ENCODE measurements at places on chromosomes 3 and 15.
A peak's percentile ranks its signal among the peaks of the same experiment; 100 is the strongest.

DNA sequence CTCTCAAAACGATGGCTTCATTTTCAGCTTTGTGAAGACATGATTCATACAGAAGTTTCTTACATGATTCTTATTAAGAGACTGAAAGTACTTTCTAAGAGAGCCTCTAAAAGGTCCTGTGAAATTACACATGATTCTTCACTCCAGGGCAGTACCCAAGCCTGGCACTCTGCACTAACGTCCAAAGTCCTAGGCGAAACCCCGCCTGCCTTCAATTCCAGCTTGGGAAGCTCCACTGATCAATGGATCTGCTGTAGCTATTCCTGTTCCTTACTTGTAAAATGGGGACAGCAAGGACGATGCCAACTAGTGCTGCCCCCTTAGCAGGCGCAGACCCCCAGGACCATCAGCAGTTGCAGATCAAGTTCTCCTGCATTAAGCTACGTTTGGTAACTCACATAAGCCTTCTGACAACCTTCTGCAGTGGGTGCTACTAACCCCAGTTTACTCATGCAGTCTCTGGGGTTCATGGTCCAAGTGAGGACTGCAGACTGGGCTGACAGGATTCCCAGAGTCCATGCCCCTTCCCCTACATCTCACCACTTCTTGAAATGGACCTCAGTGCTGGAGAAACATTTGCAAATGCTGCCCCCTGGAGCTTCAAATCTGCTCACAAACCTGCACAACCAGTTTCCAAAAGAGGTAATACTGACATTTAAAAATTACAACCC is 10.6 kb downstream of the CHCHD4 start:
- DNase-seq: no peak

DNA sequence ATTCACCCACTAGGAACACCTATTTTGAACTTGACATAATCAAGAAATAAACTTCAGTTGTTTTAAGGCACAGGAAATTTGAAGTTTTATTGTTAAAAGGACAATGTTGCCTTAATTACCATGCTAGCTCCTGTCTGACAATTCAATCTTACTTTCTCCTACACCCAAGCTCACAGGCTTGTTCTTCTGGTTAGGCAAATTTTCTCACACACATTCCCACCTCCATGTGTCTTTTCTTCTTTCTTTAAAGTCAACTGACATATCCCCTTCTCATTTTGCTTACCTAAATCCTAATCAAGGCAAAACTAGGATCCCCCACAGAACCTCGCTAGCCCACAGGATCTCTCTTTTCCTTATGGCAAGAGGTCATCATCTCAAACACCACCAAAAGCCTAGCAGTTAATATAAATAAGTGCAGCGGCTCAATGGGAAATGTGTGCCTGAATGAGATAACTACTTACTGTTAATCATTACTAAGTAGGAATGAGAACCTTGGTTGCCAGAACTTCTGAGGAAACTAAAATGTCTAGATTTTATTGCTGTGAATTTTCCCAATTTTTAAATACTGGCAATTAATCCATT is 189.3 kb downstream of the PLCH1 start:
- no peak for DNase-seq

DNA sequence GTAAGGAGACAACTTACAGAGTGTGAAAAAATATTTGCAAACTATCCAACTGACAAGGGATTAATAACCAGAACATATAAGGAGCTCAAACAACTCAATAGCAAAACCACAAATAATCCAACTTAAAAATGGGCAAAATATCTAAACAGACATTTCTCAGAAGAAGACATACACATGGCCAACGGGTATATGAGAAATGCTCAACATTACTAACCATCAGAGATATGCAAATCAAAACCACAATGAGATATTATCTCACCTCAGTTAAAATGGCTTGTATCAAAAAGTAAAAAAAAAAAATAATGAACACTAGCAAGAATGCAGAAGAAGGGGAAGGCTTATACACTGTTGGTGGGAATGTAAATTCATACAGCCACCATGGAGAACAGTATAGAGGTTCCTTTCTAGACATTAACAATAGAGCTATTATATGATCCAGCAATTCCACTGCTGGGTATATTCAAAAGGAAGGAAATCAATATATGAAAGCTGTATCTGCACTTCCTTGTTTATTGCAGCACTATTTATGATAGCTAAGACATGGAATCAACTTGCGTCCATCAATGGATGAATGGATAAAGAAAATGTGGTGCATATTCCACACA is 998.6 kb downstream of the NAALADL2 start:
- no peak for DNase-seq

DNA sequence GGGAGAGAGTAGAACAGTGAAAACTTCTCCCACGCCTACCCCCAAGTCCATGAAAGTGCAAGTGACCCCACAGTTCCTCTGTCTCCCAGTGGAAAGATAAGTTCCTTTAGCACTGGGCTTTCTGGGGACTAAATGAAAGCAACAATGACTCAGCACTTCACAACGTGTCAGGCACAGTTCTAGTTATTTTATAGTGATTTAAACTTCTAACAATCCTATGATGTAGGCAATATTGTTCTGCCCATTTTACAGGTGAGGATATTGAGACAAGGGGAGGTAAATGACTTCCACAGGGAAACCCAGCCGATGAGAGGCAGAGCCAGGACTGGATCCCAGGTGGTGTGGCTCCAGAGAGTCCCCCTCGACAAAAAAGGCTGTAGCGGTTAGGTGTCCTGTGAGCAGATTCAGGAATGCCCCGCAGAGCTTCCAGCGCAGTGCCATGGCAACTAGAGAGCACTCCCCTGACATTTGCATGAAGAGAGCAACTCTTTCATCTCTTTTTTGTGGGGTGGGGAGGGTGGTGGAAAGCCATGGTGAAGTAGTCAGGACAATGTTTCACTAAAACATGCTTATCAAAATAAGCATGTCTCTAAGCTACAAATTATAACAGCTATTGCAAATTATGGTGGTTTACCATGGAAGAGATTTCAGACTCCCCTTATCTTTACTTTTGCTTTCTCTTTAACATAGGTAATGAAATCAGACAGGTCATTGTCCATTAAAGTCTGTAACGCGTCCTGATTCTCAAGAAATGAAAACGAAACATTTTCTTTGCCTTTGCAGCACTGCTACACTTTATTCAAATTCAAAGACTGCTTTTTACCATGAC is 62.1 kb downstream of the NR2F2 start:
- DNase-seq: no peak

GRCh38 chr3:73474619-73475018 is 150.1 kb downstream of the PDZRN3 start:
- no peak for DNase-seq

DNA sequence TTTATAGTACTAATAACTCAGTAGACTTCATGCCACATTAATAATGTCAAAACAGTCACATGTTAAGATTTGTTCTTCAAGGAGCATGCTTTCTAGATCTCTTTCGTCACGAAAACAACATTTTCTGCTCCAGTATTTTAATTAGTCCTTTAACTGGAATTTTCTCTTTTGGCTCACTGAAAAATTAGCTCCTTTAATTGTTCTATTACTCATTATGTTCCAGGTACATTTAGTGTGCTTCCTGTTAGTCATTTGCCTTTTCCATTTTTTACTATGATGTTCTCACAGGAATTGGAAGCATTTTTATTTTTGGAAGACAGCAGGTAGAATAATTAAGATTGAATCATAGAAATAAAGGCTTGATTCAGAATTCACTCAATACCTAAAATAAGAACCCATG is 111.2 kb downstream of the SLC9A9 start:
- DNase-seq: no peak

- DNase-seq: no peak
These were observed 52.1 kb downstream of the DNAH1 start for GRCh38 chr3:52367891-52368880.

DNA sequence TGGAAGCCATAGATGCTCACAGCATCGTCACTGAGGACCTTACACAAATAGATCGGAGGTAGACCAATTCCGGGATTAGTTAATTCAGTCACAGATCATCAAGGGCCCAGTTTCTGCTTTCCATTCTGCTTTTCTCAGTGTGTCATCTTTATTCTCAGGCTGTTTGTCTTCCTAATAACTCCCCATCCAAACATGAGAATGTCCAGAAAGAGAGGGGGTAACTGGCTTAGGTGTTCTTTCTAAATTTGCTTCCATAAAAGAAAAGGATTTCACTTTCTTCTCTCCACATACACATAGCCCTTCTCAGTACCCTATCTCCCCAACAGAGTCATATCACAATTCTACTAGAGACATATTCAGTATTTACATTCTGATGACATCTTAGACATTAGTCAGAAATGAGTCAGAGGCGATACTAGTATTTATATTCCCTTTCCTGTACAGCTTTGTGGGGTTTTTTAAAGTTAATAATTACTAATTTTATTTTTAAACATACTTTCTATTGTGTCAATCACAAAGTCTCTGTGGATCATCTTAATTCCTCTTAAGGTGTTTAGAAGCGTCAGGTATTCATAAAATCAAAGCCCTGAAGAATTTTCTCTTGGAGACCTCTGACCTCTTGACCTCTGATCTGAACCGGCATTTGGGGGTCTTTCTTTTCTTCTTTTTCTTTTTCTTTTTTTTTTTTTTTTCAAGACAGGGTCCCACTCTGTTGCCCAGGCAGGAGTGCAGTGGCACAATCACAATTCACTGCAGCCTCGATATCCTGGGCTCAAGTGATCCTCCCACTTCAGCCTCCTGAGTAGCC is 24.3 kb upstream of the IL12A start:
- peak; percentile 77 for DNase-seq

DNA sequence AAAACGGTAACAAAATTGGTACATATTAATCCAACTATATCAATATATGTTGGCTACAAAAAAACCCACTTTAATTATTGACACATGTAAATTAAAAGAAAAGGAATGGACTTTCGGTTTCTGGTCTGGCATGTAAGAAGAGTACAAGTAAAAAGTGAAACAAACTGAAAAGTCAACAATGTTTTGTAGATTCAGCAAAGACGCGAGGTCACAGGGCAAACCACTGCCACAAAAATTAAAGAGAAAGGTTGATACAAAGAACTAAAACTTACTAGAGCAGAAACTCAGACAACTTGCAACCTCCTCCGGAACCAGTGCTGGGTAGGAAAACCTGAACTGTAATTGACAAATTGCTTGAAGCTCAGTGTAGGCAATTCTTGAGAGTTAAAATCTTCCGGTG is 110.6 kb upstream of the ARPP21 start:
- DNase-seq: no peak

DNA sequence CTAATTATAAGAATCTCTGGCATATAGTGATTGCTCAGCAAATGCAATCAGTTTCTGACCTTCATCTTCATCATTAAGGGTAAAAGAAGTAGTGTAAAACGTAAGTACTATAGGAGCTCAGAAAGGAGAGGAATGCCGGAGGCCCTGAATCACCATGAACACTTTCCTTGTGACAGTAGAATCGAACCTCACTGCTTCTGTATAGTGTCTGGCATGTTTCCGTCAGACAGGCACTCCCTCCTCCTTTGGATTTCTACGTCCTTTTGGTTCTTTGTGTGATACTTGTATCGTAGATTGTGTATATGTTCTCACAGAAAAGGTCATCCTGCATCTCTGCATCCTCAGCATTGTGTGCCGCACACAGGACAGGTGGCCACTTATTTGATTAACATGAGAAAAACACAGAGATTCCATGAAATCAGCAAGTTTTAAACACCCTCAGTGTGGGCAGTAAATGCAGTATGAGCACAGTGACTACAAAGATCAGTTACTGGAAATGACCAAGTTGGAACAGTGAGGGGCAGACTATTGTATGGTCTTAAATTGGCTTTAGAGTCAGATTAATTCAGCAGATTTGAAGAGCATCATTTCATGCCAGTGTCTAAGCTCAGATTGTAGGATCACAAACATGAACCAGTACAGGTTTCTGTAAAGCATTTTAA is 234.5 kb downstream of the UBE2E2 start:
- no peak for DNase-seq

DNA sequence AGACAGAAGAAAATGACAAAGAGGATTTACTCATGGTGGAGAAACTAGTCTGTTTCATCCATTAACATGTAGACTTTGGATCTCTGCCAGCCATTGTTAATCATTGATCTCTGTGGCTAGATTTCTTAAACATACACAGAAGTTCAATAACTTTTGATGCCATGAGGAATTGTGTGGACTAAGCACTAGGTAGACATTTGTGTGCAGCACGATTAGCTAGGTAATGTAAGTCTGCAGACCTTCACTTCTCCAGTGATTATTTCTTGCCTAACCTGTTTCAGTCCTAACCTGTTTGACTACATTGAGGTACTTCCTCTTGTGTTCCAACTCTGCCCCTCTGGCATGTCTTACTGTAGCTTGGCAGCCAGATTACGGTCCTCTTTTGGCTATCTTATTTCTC is 928.5 kb upstream of the ROBO1 start:
- no peak for DNase-seq

GRCh38 chr15:53834214-53834613 is 74.8 kb upstream of the WDR72 start:
- no peak for DNase-seq

DNA sequence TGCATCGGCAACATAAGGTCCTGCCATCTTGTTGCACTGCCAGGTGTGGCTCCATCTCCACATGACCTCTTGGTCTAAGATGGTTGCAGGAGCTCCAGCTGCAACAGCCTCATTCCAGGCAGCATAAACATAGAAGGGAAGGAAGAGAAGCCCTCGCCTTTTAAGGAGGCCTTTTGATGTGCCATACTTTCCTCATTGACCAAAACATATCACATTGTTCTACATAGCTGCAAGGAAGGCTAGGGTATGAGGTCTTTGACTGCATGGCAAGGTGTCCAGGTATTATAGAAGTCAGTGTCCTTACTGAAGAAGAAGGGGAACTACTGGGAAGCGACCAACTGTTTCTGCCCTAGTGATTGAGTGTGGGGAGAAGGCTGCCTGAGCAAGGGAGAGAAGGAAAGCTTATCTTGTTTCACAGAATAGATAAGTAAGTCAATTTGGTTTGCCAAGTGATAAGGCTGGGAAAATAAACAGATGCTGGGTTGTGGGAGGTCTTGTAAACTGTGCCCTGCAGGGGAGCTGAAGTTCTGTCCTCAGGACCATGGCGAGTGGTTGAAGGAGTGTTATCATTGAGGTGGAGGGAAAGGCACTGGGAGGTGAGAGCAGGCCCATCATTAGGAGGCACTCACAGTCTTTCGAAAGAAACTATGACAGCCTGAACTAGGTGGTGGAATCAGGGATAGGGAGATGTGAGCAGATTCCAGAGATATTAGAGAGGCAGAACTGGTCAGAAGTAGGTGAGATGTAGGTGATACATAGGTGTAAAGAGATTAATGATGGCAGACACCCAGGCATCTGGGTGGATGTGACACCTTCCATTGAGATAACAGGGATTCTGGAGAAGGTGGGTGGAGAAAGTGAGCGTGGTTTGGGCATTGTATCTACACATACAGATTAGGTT is 93.8 kb upstream of the IGF1R start:
- DNase-seq: no peak

GRCh38 chr3:13477943-13478342 is 2.2 kb upstream of the HDAC11 start:
- no peak for DNase-seq
